ENCODE measurements at places on chromosomes 6 and 20.

GRCh38 chr6:122404444-122404843 lies 5.0 kb downstream of the HSF2 start:
- DNase-seq, result no peak

GRCh38 chr20:6848041-6848440 lies 80.6 kb downstream of the BMP2 start:
- DNase-seq, result no peak

- no peak for DNase-seq
These were observed 16.2 kb downstream of the FOXC1 start for GRCh38 chr6:1625794-1626435.

DNA sequence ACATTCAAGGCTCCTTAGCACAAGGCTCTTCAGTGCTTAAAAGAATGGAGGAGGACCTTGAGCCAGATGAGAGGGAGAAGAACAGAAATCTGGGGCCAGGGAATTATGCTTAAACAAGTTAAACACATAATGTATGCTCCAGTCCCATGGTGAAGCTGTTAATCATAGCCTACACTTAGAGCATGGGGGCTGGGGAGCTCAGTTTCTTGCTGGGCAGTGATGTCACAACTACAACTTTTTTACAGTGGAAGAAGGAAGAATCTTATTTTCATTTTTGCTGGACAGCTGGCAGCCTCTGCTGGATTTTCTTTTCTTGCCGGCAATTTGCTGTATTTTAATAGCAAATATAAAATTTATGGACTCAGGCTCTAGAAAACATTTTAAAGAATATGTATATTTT lies 432.5 kb downstream of the CD109 start:
- no peak for DNase-seq

DNA sequence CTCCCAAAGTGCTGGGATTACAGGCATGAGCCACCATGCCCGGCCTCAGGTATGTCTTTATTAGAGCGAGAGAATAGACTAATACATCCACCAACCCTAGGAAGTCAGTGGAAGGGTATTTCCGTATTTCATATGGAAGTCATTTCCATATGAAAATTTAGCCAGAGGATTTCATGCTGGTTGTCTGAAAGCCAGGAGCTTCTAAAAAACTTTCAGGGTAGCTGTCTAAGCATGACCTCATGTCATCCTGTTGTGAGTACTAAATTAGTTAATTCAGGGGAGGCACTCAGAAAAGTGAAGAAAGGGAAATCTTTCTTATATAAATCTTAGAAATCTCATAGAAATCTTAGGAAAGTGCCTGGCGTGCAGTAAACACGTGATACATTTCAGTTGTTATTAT lies 16.5 kb downstream of the SLC52A3 start:
- no peak for DNase-seq

DNA sequence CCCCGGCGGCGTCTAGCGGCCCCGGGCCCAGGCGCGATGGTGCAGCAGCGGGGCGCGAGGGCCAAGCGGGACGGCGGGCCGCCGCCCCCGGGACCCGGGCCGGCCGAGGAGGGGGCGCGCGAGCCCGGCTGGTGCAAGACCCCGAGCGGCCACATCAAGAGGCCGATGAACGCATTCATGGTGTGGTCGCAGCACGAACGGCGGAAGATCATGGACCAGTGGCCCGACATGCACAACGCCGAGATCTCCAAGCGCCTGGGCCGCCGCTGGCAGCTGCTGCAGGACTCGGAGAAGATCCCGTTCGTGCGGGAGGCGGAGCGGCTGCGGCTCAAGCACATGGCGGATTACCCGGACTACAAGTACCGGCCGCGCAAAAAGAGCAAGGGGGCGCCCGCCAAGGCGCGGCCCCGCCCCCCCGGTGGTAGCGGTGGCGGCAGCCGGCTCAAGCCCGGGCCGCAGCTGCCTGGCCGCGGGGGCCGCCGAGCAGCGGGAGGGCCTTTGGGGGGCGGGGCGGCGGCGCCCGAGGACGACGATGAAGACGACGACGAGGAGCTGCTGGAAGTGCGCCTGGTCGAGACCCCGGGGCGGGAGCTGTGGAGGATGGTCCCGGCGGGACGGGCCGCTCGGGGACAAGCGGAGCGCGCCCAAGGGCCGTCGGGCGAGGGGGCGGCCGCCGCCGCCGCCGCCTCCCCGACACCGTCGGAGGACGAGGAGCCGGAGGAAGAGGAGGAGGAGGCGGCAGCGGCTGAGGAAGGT lies 715 bp downstream of the SOX12 start:
- no peak for DNase-seq

DNA sequence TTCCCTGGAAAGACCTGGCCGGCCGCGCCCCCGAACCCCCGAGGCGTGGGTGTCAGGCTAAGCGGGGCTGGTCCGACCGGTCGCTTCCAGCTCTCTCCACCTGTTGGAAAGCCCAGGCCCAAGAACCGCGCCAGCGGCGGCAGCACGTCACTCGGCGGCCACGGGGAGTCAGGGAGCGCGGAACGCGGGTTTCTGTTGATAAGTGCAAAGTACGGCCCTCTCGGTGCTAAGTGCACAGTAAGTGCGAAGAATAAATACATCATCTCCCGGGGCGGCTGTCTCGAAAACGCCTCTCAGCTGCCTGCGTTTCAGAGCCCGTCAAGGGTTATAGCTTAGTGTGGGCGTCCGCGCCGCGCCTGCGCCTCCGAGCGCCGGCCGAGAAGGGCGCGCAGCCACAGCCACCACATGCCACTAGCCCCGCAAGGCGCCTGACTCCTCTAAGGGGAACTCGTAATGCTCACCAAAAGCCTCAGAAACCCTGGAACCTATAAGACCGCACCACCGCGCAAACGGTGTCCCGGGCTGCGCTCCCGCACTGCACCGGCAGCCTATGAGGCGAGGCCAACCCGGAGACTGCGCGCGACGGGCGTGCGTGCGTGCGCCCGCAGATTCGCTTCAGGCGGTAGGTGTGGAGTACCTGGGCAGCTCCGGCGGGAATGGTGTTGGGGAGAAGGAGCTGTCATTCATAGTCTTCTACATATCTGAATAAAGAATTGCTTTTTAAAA lies 9.2 kb upstream of the TBX18 start:
- no peak for DNase-seq

DNA sequence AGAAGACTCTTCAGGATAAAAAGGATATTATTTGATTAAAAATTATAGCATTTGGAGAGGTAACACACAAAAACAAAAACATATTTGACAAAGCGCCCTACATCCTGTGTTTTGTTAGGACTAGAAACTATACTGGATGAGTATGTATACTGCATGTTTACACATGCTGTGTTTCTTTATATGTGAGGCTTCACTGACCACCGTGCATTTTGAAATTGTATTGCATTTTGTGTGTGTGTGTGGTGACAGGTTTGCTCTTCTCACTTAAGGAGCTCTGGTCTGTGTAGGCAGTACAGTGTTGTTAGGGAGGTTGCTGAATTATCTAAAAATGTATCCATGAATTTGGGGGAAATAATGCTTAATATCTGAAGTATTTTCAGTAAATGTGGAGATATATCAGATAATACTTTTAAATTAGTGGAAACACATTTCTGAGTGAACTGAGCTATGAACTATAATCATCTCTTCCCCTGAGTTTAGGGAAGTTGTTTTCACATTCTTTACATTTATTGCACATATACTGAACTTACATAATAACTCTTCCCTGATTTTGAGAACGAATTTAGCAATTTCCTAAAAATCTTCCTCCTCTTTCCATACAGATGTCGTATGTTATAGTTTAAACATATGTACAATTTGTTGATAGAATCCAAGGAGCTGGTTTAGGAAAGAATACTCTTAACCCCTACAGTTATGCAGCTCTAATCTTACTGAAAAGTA lies 43.3 kb downstream of the TMEM170B start:
- no peak for DNase-seq

All from NT2/D1 (cell line).